ENCODE measurements at places on chromosomes 16 and 17. TPM values are rescaled to one million over a fixed set of nuclear protein-coding genes. Genes with fewer than 3 reads are reported as not detected.

LUC7L gene
- 48.6 TPM for total RNA-seq

TK2 gene
- total RNA-seq, result 8.9 TPM

TNFRSF17 gene
- not detected for total RNA-seq

PLK1 gene
- 99.6 TPM for total RNA-seq

GRCh38 chr17:65633988-65634387 lies 72.5 kb upstream of the AXIN2 start:
- peak; percentile 73 for DNase-seq

DNA sequence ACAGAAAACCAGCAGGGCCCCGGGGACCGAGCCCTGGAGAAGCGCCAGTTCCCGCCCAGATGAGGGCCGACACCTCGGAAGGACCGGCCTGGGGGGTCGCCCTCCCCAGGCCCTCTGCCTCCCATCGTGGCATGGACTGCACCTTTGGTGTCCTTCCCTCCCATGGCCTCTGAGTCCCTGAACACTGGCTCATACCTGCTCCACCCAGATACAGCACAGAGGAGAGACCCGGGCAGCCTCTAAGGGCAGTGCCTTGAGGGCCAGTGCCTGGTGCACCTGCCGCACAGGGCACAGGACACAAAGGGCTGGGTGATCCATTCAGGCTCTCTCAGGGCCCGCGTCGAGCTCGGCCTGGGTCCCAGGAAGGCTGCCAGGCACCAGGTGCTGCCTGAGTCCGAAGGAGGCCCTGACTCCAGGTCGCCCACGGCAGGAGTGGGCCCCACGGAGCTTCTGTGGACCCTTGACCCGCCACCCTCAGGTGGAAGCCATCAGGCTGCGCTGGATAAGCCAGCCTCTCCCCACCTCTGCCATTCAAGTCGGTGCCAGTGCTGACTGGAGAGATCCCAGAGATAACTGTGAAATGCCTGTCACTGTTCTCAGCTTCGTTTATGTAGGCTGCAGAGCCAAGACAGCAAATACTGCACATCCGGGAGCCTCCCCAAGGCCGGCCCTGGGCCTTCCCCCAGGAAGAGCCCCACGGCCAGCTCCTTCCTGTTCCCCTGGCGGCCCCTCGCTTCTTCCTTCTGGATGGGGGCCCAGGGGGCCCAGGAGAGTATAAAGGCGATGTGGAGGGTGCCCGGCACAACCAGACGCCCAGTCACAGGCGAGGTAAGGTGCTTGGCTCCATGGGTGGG lies at the start of gene ZG16B:
Gene ZG16B (plus strand): TSS at position 803 of the 854 bp plus-strand sequence. CDS start 139 bp downstream, outside the sequence.
- peak; percentile 63 for DNase-seq

GRCh38 chr17:36935671-36936454 lies 1.4 kb upstream of the LHX1 start:
- peak; percentile 46 for DNase-seq

- DNase-seq, result no peak
Observed at GRCh38 chr16:77955127-77955526, 67.2 kb upstream of the CLEC3A start.

DNA sequence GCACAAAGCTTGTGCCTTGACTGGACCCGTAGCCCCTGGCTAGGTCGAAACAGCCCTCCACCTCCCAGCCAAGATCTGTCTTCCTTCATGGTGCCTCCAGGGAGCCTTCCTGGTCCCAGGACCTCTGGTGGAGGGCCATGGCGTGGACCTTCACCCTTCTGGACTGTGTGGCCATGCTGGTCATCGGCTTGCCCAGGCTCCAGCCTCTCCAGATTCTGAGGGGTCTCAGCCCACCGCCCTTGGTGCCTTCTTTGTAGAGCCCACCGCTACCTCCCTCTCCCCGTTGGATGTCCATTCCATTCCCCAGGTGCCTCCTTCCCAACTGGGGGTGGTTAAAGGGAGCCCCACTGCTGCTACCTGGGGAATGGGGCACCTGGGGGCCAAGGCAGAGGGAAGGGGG lies 3.5 kb downstream of the CTRL start:
- no peak for DNase-seq

- DNase-seq, result no peak
Observed at GRCh38 chr17:32283745-32284201, 18.1 kb downstream of the RHBDL3 start.

DNA sequence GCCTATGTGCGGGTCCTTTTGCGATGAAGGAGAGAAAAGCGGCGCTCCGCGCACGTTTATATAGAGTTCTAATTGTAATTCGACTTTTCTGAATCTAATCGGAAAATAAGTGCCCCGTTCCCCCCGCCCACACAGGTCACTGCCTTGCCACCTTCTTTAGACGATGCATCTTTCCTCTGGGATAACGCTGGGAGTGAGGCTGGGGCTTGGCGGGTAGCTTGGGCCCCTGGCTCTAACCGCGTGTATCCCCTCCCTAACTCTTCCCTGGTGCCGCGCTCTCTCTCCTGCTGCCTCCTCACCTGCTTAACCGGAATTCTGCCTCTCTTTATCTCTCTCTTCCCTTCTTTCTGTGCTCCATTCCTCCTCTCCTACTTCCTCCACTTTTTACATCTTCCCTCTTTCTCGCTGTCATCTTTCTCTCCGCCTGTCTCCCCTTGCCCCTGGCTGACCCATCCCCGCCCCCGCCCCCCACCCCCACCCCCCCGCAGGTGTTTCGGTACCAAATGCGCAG lies 2.6 kb downstream of the LHX1 start:
- DNase-seq, result no peak

- no peak for DNase-seq
Observed at GRCh38 chr17:2521257-2521656, 9.6 kb upstream of the METTL16 start.

- peak; percentile 33 for DNase-seq
Observed at GRCh38 chr16:3012246-3012645, 477 bp upstream of the CLDN9 start.

Measured in HT-29 (cell line).